A549 treated with Mapracorat at 1 μM for 4 hours (cell line): ENCODE measurements at places on chromosomes 13 and 19. TPM values are rescaled to one million over a fixed set of nuclear protein-coding genes. Genes with fewer than 3 reads are reported as not detected.

The ZNF534 gene
- total RNA-seq, result not detected in 5 replicates

The TMEM150B gene
- not detected in 5 replicates for total RNA-seq

The RUBCNL gene
- total RNA-seq, result 0.06 to 0.22 TPM (median 0.14 TPM) in 5 replicates

The TGFBR3L gene
- 0.42 to 2.8 TPM (median 1.8 TPM) in 5 replicates for total RNA-seq

The CBLC gene
- total RNA-seq, result not detected in 5 replicates

The TSEN34 gene
- total RNA-seq, result 76.6 to 127 TPM (median 124 TPM) in 5 replicates

The NCR1 gene
- not detected in 5 replicates for total RNA-seq

The STK11 gene
- 31.4 to 37.3 TPM (median 35.9 TPM) in 5 replicates for total RNA-seq

The GIPC3 gene
- 0.17 to 0.26 TPM (median 0.23 TPM) in 5 replicates for total RNA-seq

The KLF2 gene
- 14.6 to 29.9 TPM (median 29.3 TPM) in 5 replicates for total RNA-seq

The SMIM17 gene
- total RNA-seq, result 0.16 to 0.22 TPM in 2 of 5 replicates, not detected in the others

The KLK7 gene
- not detected in 5 replicates for total RNA-seq

The ZNF497 gene
- total RNA-seq, result 0.91 to 1.7 TPM (median 1.3 TPM) in 5 replicates

The CIC gene
- 40.6 to 55.1 TPM (median 48.9 TPM) in 5 replicates for total RNA-seq

The LILRB1 gene
- total RNA-seq, result 0.24 TPM in 1 of 5 replicates, not detected in the others

The C19orf33 gene
- total RNA-seq, result 608 to 786 TPM (median 705 TPM) in 5 replicates

The CAPN12 gene
- total RNA-seq, result 3.8 to 7.2 TPM (median 6.3 TPM) in 5 replicates

The NANOS3 gene
- 1.4 to 3.8 TPM (median 2.4 TPM) in 5 replicates for total RNA-seq

The ANKLE1 gene
- total RNA-seq, result 0.22 to 0.56 TPM (median 0.35 TPM) in 5 replicates

The SRRM5 gene
- 0.53 to 1.1 TPM (median 0.79 TPM) in 5 replicates for total RNA-seq

The LENG9 gene
- 4.4 to 7.6 TPM (median 7.0 TPM) in 5 replicates for total RNA-seq

The CCL25 gene
- total RNA-seq, result not detected in 5 replicates
